NCI-H524 (cell line): ENCODE measurements at places on chromosomes 3 and 15.

DNA sequence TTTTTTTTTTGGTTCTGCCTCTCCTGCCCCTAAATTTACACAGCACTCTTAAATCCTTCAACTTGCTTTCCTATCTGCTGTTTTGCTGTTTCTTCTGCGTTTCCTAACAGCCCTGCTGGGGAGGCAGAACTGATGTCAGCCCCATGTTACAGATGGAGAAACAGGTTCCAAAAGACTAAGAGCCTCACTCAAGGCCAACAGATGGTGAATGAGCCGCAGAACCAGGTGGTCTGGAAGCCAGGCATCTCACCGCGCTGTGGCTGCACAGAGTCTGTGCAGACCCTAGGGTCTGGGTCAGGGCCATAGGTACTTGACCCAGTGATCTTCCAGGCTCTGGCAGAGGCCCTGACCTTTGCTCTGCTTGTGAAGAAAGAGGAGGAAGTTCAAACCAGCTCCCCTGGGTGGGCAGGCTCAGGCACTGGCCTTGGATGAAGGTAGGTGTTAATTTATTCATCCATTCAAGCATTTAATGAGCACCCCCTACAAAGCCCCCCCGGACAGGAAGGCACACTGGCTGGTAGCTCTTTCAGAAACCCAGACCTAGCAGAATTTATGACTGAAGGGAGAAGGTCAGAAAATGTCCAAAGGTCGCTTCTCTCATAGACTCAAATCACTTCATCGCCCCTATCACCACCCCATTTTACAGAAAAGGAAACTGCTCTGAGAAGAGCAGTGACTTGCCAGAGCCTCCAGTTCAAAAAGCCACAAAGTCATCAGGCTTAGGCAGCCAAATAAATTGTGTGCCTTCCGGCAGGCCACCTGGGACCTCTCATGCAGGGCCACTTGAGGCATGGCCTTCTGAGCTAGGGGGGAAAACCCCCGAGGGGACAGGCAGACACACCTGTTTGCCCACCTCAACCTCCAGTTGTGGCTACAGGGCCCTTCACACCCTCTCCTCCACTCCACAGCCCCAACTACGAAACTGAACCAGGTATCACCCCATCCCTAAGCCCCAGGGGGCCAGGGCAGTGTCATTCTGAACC lies 2.7 kb downstream of the CHDH start:
- DNase-seq, result peak; percentile 84

DNA sequence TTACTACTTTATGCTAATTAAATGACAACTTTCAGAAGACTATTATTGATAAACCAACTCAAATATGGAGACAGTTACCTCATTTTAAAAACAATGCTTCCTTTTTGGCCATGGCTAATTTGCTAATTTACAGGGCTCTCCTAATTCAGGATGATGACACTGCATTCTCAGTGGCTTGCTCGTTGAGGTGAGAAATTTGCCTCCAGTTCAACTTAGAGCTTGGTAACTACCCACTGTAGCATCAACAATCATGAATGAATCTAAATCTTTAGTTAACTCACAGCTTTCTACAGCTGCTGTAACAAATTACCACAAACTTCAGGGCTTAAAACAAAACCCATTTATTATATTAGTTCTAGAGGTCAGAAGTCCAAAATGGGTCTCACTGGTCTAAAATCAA lies 14.0 kb downstream of the PBRM1 start:
- DNase-seq, result no peak

DNA sequence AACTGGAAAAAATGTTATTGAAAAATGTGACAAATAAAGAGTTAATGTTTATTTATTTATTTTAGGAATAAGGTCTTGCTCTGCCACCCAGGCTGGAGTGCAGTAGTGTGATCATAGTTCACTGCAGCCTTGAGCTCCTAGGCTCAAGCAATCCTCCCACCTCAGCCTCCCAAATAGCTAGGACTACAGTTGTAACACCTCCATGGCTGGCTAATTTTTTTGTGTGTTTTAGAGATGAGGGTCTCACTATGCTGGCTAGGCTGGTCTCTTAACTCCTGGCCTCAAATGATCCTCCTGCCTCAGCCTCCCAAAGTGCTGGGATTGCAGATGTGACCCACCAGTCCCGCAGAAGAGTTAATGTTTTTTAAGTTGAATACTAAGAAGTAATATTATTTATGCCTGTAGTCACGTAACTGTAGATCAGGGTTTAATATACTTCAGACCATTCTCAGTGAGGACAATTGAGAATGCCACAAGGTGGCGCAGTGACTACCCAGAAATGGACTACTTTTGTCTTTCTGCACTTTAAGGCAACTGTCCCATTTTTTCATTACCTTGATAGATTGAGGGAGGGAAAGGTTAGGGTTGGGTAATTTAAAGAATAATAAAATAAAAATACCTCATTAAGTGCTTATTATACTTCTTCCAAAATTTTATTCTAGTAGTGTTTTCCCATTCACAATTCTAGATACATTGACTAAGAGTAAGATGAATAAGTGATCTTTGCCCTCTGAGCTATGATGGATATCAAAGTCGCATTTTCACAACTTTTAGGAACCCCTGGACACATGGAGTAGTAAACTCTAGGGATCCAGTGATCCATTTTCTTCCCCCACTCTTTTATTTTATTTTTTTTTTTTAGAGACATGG lies 6.0 kb downstream of the MUC13 start:
- DNase-seq, result peak; percentile 10

DNA sequence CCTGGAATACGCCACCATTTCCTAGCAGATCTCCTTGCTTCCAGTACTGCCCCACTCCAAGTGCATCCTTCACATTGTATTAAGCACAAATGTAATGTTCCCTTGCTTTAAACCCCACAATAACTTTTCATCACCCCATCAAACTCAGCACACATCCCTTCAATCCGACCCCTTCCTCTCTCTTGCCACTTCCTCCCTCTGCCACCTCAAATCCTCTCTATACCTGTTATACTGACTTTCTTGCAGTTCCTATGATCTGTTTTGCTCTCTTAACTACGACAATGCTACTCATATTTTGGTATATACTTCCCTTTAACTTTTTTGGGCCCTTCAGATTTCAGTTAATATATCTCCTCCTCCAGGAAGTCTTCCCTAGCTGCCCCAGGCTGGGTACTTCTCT lies 14.1 kb downstream of the PARL start:
- no peak for DNase-seq

DNA sequence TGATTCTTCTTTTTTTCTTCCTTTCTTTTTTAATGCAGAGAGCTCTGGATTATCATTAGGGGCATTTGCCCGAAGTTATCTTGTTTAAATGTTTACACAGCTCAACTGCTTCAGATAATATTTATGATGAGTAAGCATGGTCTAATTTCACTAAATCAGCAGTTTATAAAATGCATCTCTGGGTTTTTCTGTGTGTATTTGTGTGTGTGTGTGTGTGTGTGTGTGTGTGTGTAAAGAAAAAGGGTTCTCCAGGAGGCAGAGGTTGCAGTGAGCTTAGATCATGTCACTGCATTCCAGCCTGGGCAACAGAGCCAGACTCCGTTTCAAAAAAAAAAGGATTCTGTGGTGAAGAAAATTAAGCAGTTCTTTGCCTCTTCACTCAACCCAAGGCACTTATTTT lies 25.9 kb upstream of the TNFSF10 start:
- no peak for DNase-seq

GRCh38 chr3:103083848-103084631 lies 649.2 kb downstream of the ZPLD1 start:
- DNase-seq, result no peak

DNA sequence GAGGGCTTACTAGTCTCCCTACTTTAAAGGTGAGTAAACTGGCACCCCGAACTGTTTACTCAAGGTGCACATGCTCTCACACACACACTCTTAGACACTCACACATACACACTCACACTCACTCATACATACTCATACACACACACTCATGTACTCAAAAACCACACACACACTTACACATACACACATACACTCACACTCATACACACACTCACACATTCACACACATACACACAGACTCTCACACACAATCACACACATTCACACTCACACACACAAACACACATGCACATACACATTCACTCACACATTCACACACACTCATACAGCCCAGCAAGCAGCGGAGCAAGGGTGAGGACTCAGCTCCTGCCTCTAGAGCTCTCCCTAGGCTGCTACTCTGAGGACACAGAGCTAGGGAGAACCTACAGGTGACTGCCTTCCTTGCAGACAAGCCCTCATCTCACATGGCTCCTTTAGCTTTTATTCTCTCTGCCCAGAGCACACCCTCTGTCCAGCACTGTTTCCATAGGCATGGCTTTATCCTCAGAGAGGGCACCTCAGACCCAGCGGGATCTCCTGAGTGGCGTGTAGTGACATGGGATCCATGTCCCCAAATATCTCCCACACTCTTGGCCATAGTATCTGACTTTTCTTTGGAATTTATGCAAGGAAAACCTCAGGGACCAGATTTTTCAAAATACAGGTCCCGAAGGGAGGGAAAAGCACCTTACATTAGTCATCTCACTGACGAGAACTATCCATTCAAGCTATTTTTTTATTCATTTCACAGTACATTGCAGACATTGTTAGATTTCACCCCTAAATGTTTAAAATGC lies 26.2 kb upstream of the ATG7 start:
- DNase-seq, result no peak

DNA sequence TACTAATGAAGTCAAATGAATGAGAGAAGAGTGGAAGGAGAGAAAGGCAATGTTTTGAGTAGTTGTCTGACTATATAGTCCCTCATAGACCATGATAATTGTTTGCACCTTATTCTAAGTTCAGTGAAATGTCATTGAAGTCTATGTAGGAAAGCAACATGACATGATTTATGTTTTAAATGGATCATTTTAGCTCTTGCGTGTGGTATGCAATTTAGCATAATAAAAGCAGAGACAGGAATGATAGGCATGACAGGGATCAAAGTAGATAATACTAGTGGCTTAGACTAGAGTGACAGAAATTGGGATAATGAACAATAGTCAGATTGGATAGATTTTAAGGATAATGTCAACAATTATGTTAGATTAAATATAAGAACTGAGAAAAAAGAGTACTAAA lies 132.5 kb downstream of the PYDC2 start:
- DNase-seq, result no peak

GRCh38 chr15:25643120-25643519 lies 204.3 kb upstream of the UBE3A start:
- DNase-seq, result peak; percentile 47

DNA sequence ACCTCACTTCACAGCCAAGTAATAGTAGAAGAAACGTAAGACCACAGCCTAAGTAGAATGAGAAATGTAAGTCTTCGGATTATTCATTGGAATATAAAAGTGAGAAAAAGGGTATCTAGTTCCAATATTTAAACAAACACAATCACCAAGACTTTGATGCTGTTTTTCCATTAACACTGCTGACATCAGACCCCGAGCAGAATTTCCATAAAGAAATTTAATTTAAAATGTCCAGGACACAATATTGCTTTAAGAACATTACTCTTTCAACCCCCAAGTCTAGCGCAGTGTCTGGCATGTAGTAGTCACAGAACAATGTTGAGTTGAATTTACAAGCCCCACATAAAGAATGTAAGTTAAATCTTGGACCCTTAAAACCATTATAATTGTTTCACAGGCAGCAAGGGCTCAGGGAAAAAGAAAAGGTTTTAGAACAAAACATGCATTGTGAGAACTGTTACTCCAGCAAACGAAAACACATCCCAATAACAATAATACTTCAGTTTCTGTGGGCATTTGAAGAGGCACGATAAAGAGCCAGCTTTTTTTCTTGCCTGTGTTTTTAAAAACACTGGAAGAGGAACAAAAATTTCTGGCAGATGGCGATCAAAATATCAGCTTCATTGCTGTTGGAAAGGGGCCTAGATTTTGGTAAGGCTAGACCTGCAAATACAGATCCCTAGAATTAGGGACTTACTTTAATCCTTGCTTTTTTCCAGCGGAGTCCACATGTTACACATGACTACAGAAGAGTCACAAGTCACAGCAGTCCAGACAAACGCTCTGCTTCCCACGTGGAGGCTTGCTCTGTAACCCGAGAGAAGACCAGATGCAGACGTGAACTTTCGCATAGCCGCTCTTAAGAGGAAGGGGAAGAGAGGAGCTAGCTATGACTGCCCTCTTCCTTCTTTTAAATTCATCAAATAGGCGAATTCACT lies 77.9 kb upstream of the IGSF10 start:
- peak; percentile 90 for DNase-seq

GRCh38 chr3:5630406-5630805 lies 442.9 kb downstream of the EDEM1 start:
- no peak for DNase-seq

DNA sequence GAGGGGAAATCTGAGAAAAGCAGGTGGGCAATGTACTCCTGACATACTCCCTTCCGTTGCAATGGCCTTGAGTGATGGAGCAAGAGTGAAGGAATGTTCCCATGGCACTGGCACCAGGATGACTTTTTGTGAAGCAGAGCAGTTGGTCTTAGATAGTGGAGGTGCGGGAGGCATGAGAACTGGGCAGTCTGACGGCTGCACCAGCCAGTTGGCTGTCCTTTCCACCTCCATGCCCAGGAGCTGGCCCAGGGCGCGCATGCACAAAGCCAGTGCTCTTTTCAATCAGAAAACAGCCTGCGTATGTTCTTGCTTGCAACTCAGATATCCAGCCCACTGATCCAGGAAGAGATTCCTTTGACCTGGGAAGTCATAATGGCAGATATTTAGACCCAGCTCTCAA lies 136.8 kb downstream of the PGPEP1L start:
- no peak for DNase-seq

- DNase-seq, result no peak
Observed at GRCh38 chr3:152945556-152945955, 110.6 kb downstream of the P2RY1 start.

DNA sequence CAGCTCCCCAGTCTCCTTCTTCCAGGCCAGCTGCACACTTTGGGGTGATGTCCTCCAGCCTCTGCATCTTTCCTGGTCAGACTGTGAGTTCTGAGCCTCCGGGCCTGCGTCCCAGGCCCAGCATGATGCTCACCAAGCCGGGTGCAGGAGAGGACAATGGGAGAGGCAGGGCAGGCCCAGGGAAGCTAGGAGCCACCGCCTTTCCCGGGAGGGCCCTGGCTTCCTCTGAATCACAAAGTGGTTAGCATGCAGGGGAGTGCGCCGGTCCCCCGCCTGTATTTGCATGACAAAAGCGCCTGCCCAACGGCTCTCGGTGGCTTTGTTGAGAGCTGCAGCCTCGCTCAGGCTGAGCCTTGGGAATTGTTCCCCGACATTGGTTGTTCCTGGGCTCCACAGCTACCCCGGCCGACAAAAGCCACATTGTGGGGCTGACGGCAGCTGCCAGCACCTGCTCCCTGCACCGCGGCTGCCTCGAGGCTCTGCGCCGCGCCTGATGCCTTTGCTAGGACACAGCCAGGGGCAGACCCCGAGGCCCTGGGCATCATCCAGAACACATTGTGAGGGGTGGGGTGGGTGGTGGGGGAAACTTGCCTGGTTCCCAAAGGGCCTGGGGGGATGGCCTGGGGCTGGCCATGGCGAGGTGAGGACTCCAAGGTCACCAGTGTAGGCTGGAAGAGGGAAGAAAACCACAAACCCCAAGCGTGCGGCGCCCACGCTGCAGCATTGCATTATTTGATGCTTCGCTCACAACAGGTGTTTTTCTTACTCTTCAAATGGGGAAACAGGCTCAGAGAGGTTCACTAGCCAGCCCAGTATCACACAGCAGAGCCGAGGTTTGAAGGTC lies 20.0 kb upstream of the KLF13 start:
- no peak for DNase-seq

GRCh38 chr15:49709646-49710214 lies 88.9 kb downstream of the DTWD1 start:
- DNase-seq, result no peak

GRCh38 chr3:17121336-17121735 lies 236.6 kb downstream of the PLCL2 start:
- no peak for DNase-seq
